Umbilical cord (tissue), 2 donors: ENCODE measurements at places on chromosomes 5 and 9. TPM values are rescaled to one million over a fixed set of nuclear protein-coding genes. Genes with fewer than 3 reads are reported as not detected.

- no peak for DNase-seq
These were observed 40.0 kb downstream of the GPR21 start for GRCh38 chr9:123073441-123073840.

- no peak for DNase-seq
These were observed 118.6 kb downstream of the SPEF2 start for GRCh38 chr5:35736280-35736679.

GRCh38 chr9:31573561-31573960, 810.9 kb upstream of the ACO1 start:
- no peak for DNase-seq

DNA sequence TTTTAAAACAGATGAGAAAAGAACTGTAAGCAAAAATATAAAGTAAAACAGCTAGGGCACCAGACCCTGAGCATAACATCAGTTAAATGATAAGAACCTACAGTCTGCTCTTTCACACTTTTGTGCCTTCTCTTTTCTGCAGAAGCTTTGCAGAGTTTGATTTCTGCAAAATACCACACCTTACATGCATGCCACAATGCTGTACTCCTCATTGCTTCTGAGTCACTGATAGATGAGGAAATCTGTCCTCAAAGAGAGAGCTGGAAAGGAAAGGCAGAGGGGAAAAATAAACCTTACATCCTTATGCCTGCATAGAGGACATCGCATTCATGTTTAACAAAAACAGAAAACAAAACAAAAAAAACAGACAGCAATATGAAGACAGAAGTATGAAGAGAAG, 142.9 kb downstream of the ATPSCKMT start:
- no peak for DNase-seq

DNA sequence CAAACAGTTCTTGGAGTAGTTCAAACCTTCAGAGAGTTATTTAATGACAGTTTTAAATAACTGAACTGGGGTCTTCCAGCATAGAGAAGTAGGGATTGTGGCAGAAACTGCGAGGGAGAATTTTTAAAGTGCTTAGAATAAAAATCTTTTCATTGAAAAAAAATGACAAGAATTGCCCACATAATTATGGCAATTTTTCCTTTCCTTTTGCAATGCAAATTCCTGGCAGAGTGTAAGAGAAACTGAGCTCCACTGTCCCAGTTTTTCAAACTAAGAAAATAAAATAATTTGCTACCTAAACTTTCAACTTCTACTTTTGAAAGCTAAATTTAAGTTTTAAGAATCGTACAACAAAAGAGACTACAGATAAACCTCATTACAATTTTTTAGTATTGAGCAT, 2.3 kb upstream of the PTGER4 start:
- DNase-seq: no peak

The SETX gene
- total RNA-seq: 43.1 TPM

The PAPPA gene
- total RNA-seq: 26.0 TPM

DNA sequence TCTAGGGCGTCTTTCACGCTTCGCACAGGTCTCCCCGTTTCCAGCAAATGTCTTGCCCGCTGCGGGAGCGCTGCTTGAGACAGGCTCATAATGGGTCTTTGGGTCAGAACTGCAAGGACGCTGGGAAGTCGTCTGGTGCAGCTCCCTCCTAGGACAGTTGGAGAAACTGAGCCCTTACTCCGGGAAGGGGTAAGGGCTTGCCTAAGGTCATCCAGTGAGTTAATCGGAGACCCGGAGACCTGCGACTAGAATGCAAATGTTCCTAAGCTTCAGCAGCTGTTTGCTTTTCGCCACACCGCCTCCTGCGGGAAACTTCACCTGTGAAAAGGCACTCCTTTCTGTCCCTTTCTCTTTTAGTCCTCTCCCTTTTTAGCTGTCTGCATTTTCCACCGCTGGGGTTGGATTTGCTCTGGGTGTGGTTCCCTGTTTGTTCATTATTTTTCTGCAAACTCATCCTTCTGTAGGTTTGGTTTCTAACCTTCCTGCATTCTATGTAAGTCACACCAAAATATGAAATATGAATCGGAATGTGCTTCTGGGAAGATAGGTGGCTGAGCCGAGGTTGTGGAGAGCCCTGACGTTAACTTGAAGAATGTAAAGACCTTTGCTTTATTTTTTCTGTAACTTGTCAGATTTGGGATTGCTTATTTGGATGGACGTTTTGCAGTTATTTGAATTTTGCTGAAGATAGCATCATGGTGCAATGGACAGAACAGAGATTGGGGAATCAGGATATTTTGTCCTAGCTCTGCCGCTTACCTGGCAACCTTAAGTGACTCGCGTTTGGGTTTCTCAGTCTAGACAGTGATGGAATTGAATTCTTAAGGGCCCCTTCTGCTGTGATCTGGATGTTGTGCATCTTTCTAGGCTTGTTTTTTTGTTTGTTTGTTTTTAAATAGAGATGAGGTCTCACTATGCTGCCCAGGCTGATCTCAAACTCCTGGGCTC, 909 bp downstream of the SLC36A1 start:
- peak; percentile 17 for DNase-seq

DNA sequence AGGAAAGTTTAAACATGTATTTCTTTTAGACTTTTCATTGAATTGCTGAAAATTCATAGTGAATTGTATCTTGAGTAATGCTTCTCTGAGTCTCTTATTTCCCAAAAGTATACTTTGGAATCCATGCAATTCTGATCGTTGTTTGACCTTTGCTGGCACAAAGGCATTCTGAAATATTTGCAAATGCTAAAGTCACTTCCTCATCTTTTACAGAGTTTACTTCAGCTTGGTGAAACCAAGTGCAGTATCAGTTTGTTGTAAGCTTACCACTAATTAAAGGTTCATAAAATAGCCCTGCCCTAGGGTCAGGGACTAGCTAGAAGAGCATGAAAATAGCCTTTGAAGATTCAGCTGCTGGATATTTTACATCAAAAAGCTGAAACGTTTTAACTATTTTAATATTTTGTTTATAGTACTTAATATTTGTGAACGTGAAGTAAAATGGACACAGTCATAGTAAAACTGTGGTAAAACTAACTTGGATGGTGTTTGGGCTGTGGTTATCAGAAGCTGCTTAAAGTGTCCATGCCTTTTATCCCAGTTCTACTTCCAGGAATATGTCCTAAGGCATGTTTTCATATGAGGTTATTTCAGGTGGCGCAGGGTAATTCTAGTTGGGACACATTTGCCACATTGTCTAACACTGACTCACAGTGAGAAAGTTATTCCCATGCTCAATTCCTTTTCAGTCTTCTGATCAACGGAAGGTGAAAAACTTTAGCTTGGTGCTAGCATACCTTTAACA, 45.3 kb downstream of the SLC22A5 start:
- peak; percentile 26 for DNase-seq

GRCh38 chr9:35254984-35255857, 93.4 kb downstream of the UNC13B start:
- DNase-seq: peak; percentile 53

- peak; percentile 1 for DNase-seq
These were observed 1425.4 kb downstream of the FOXD4L5 start for GRCh38 chr9:63859475-63860215.

The ROR2 gene
- total RNA-seq: 44.3 TPM

GRCh38 chr9:546797-547223, 294.7 kb upstream of the DMRT1 start:
- DNase-seq: peak; percentile 79

The MCTP1 gene
- total RNA-seq: 24.8 TPM
